Stimulated activated CD4-positive, alpha-beta T cell treated with anti-CD3 and anti-CD28 coated beads, Interleukin-2, amount 100 ng/mL, for 4 hours (primary cell): ENCODE measurements at places on chromosomes 16 and 17.

DNA sequence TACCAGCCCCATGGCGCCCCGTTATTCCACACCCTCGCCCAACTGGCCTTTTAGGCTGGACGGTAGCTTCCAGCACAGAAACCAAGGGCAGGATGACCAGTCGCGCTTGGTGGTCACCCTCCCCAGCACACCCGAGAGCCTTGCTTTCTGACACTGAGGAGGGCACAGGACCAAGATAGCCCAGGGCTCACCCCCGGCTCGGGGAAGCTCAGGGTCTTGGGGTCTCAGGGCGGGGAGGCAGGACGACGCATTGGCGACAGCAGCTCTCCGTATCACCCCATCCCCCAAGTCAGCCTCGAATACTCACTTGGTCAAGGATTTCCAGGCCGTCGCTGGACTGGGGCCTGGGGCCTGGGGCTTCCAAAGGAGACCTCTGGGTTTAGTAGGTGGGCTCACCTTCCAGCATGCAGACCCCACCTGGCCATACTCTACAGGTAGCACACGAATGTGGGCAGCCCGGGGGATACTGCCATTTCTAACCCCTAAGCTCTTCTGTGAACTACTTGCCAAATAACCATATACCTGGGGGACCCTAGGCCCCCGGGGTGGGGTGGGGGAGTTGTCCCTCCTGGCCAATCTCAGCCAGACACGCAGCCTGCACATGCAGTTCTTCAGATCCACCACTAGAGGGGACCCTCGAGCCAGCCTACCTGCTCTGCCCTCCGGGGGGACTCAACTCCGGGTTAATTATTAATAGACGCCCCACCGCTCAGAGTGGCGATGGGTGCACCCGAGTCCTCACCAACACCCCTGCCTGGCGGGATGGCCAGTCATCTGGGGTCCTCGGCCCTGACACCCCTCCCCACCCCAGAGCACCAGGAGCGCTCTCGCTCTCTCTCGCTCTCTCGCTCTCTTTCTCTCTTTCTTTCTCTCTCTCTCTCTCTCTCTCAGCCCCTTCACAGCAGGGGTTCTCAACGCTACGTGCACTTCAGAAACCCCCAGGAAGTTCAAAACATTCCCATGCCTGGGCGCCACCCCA lies 30.0 kb downstream of the TBC1D16 start:
- peak; percentile 26 for DNase-seq

DNA sequence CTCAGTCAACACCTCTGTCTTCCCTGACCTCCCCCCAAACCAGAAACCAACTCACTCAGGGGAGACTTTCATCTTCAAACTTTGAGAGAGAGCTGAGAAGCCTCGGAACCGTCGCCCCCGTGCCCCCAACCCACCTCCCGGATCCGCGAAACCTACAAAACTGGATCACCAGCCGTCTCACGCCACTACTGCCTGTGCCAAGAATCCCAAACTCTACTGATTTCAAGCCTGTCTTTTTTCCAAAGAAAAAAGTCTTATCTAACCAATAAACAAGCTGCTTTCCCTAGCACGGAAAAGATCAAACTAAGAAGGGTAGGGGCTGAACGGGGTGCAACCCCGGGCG lies 2.0 kb downstream of the AXIN2 start:
- DNase-seq = no peak

DNA sequence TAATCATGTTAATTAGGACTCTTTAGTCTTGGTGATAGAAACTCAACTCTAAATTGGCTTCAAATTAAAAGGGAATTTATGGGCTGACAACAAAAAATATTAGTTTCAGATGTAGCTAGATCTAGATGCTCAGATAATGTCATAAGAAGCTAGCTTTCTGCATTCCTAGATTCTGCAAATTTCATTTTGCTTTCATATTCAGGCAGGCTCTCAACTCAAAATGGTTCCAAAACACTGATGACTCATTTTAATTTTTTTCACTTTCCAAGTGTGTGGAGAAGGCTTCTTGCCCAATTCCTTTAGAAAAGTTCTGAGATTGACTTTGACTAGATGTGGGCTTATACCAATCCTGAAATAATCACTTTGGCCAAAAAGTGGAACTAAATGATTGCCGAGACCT lies 236.7 kb upstream of the GOT2 start:
- DNase-seq = no peak

DNA sequence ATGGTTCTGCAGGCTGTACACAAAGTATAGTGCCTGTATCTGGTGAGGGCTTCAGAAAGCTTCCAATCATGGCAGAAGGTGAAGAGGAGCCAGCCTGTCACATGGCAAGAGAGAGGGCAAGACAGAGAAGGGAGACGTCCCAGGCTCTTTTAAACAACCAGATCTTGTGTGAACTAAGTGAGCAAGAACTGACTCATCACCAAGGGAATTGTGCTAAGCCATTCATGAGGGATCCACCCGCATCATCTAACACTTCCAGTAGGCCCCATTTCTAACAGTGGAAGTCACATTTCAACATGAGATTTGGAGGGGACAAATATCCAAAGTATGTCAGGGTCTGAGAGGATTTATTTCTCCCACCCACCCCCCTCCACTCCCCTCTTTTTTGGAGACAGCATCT lies 56.2 kb upstream of the ELAC2 start:
- DNase-seq = no peak

- no peak for DNase-seq
Measured at GRCh38 chr17:57624386-57624785, 120.7 kb downstream of the CCDC182 start.

- no peak for DNase-seq
Measured at GRCh38 chr17:78458091-78458490, 79.6 kb downstream of the PGS1 start.

GRCh38 chr16:56332464-56333079 lies 92.8 kb downstream of the AMFR start:
- DNase-seq = no peak

GRCh38 chr17:14305785-14306496 lies 5.1 kb downstream of the HS3ST3B1 start:
- no peak for DNase-seq

DNA sequence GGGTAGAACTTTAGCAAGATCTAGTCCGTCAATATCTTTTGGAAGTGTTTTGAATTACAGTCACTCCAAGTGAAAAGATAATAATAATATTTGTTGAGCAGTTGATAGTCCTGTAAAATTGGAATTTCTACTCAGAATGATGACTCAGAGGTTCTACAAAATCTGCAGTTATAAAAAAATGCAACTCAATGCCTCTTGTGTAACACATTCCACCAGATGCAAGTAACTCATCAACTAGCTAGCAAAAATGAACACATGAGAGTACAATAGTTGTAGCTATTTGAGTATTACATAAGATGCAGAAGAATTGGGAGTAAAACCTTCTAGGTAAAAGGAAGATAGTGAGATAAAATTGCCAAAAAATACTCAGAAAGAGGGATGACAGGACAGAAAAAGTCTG lies 177.2 kb downstream of the CDH8 start:
- no peak for DNase-seq

DNA sequence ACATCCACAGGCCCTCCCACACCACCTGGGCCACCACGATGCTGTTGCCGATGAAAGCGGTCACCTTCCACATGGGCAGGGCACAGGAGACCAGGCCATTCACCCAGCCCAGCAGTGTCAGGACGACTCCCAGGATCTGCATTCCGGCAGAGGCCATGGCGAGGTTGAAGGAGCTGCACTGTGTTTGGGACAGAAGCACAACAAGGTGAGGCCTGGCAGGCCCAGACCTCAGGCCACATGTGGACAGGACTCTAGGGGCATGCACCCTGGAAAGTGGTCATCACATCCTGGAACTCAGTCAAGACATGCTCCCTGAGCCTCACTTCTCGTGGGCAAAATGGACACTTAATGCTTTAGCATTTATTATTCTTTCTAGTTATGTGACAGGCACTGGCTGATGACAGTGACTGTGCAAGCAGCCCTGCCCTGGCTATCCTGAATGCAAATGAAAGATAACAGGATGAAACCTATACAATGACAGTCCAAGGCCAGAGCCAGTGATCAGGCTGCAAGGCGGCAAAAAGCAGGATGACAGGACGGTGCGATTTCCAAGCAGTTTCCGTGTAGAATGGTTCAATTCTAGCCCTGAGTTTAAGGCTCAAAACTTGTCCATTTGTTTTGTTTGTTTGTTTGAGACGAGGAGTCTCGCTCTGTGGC lies 2.0 kb downstream of the CLDN6 start:
- DNase-seq = no peak

DNA sequence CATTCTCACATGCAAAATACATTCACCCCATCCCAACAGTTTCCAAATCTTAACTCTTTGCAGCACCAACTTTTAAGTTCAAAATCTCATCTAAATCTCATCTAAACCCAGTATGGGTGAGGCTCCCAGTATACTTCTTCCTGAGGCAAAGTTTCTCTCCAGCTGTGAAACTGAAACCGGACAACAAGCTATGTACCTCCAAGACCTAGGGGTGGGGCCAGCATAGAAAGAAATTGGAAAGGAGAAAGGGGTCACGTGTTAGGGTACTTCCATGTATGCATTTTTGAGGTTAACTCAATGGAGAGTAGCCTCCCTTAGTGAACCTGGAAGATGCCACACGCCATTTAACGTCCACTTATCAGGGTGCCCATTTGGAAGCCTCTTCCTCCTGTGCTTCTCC lies 23.9 kb upstream of the LRRC75A start:
- no peak for DNase-seq

- DNase-seq = no peak
Measured at GRCh38 chr16:21628121-21628726, 24.2 kb downstream of the IGSF6 start.

- DNase-seq = no peak
Measured at GRCh38 chr17:34443619-34444469, 80.8 kb upstream of the CCL1 start.

DNA sequence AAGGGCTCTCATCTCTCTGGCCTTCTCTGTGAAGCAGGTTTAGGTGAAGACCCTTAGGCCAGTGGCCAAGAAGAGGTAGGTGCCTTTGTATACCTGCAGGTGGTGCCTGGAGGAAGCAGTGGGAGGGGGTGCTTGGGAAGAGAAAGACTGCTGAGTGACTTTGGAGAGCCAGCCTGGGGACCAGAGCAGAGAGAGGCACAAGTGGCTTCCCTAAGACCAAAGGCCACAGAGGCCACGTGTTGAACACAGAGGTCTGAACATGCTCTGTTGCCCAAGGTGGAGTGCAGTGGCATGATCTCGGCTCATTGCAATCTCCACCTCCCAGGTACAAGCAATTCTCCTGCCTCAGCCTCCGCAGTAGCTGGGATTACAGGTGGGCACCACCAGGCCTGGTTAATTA lies 103.5 kb downstream of the CPPED1 start:
- DNase-seq = no peak

- DNase-seq = no peak
Measured at GRCh38 chr17:7889166-7889955, 772 bp downstream of the CHD3 start.

GRCh38 chr17:72030067-72030899 lies 90.5 kb upstream of the SOX9 start:
- no peak for DNase-seq

DNA sequence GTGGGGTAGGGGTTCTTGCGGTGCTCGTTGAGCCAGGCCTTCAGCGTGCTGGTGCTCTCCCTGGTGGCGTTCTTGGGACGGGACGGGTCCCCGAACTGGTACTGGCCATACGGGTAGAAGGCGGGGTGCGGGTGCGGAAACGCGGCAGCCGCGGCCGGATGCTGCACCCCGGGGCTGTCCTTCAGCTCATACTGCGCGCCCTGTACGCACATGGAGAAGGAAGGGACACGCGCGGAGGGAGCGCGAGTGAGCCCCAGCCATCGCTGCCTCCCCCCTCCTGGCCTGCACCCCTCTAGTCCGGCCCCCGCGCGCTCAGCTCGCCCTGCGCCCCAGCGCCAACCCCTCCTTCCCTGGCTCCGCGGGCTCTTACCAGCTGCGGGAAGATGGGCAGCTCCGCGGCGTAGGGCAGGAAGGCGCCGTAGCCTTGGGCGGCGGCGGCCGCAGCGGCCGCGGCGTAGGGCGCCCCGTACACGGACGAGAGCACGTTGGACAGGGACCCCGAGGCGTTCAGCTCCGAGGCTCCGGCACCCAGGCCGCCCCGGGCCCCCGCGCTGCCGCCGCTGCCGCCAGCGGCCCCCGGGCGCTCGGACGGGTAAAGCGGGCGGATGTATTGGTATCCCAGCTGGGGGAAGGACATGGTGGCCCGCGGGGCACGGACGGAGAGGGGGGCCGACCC lies 1.0 kb downstream of the IRX3 start:
- no peak for DNase-seq

- no peak for DNase-seq
Measured at GRCh38 chr17:59331929-59332748, 684 bp downstream of the YPEL2 start.

GRCh38 chr17:4262703-4263102 lies 1.1 kb downstream of the ANKFY1 start:
- DNase-seq = no peak

DNA sequence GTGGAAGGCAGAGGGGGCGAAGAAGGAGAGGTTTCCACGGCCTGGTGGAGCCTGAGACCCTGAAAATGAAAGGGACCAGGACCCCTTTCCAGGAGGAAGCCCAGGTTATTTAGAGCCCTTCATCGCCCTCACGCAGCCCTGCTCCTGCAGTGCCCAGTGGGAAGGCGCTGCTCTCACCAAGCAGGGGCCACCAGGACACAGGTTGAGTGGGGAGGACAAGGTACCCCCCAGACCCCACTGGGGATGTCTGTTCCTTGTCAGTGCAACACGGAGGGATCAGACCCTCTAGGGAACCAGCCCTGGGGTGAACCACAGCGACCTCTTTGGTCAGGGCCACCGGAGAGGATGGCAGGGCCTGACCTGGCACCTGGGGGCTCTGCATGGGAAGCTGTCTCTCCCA lies 163.9 kb downstream of the C16orf95 start:
- no peak for DNase-seq

GRCh38 chr16:57062329-57062728 lies 30.1 kb upstream of the CPNE2 start:
- DNase-seq = no peak

DNA sequence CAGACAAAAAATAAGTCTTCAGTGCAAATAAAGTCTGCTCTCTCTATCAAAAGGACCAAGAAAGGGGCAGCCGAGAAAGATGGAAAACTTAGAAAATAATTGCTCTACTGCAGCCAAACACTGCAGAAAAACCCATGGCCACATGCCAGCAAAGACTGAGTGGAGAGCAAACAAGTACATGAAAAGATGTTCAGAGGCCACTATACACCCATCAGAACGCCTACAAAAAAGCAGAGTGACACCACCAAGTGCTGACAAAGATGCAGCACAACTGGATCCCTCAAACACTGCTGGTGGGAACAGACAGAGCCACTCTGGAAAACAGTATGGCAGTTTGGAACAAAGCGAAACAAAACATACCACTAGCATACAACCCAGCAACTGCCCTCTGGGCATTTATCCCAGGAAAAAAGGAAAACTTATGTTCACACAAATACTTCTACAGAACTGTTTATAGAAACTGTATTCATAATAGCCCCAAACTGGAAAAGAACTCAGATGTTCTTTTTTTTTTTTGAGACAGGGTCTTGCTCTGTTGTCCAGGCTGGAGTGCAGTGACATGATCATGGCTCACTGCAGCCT lies 36.7 kb downstream of the KIAA0753 start:
- DNase-seq = no peak

- no peak for DNase-seq
Measured at GRCh38 chr17:50458270-50458669, 10.4 kb downstream of the CHAD start.

DNA sequence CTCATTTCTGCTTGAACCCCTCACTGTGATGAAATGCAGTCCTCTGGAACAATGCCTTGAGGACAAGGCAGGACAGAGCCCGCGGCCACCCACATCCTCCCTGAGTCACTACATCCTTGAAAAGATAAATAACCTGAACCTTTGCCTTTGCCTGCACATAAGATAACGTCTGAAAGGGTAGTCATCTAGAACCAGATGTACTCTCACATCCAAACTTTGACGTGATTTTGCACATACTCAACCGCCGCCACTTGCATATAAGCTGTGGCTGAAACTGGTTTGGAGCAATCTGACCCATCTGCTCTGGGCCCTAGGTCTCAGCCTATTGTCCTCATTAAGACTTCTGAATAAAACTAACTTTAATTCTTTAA lies 252.1 kb downstream of the PHKB start:
- DNase-seq = no peak
